Dermis blood vessel endothelial cell (primary cell): ENCODE measurements at places on chromosomes 7 and 10. TPM values are rescaled to one million over a fixed set of nuclear protein-coding genes. Genes with fewer than 3 reads are reported as not detected.

- peak; percentile 20 for DNase-seq
Observed at GRCh38 chr10:31961277-31962074, 32.8 kb upstream of the ARHGAP12 start.

TFR2 gene
- total RNA-seq: 0.68 and 0.70 TPM in 2 replicates

GRCh38 chr7:13336227-13336626 is 648.8 kb downstream of the ARL4A start:
- DNase-seq: no peak

DNA sequence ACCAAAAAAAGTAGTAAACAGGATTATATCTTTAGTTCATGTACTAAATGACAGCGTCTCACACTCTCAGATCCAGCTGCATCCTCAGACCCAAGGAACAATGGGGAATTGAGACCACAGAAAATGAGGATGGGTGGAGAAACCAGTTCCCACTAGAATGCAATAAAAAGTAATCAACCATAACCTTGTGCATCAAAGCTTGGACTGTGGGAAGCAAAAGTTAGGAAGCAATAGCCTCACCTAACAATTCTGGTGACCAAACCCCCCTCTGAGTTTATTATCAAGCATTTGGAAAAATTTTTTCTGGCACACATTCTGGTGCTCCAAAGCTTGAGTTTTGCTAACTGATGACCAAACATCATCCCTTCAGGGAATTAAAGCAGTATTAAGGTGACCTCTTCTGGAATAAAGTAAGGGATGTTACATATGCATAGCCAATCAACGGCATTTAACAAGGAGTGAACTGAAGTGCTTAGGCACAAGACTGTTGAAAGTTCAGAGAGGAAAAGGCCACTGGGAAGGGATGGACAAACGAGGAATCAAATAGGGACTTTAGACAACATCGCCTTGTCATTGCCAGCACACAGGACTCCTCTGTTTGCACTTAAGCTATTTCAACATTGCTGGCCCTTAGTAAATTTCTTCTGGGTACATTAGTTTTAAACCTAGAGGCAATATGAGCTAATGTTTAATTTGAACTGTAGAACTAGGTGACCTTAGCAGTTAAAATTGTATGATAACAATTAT is 1.2 kb upstream of the MAT1A start:
- DNase-seq: no peak

DNA sequence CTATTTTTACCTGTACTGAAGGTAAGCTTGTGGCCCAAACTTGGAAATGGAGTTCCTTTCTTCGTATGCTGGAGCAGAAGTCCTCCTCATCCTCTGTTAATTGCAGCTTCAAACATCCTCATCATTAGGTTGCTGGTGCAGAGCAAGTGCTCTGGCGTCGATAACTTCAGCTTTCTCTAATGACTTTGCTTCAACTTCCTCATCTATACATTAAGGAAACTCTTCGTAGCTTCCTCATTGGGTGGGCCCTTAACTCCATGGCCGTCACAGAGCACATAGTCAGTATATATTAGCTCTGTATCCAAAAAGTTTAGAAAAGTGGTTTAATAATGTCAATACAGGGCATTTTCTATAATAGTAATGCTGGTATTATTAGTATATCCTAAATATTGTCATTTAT is 447.7 kb downstream of the SUGCT start:
- DNase-seq: no peak

GRCh38 chr10:29322918-29323317 is 34.0 kb downstream of the LYZL1 start:
- no peak for DNase-seq

DNA sequence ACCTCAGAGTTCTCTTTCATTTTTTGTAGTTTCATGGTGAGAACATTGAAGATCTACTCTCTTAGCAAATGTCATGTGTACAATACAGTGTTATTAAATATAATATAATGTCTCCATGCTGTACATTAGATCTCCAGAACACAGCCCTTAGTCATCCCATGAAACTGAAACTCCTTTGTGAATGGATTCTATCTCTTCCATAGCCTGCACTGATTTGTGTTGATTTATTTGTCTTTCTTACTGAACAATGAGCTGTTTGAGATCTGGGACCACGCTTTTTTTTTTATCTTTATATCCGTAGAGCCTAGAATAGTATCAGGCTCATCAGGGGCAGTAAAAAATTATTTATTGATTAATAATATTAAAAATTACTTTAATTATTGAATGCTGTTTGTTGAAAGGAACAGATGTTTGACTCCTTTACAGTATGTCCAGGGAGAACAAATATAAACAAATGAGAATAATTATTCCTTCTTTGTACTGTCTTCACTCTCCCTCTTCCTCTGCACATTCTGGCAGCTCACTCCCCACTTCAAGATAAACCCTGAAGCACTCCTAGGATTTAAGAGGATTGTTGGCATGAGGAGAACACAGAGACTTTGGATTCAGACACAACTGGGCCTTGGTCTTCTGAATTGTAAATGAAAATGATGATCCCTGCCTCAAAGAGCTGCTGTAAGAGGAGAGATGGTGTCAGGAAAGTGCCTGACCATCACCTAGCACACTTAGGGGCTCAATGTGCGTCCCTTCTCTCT is 81.6 kb upstream of the MSRB2 start:
- no peak for DNase-seq

DNA sequence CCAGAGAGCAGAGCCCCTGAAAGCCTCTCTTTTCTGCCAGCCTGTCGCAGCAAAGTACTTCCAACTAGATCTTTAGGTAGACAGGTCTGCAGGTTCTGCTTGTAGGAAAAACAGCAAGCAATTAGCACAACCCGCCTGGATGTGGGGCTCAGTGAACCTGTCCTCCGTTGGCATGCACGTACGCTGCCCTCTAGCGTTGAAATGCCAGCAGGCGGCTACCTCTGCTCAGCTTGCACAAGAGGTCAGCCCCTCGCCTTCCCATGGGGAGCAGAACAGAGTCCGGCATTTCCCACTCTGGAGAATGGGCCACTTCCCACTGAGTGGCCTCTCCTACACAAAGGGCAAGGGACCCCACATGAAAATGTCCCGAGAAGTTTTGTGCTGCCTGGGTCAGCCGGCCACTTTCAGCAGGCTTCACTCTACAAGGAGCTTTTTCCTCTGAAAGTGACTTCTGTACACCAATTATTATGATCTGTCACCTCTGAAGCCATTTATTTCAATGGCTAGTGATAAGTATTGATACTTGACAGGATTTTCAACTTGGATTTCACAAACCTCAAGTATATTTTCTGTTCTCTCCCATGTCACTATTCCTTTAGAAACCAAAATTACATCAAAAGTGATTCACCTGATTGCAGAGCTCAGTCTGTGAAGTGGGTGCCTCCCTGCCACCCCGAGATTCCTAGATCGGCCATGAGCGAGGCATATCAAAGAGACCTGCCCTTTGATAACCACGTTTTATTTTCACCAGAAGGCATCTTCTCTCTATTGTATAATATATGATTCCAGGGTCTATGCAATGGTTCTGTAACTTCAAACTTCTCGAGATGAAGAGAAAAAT is 56.7 kb downstream of the JCAD start:
- peak; percentile 93 for DNase-seq

DNA sequence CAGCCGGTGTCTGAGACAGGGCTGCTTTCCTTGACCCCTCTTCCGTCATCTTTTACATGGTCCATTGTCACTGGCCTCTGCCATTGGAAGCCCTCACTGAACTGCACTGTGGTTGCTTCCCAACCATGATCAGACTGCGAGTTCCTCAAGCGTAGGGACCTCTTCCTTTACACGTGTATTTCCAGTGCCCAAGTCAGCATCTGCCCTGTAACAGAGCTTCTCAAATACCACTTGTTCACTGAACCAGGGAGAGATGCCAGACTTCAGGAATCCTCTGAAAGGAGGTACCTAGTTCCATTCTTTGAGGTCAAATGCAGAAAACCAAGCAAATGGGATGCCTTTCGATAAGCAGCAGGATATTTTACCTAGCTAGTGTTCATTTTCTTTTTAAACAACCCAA is 145.1 kb downstream of the NRP1 start:
- no peak for DNase-seq

CCAR1 gene
- total RNA-seq: 37.9 and 50.6 TPM in 2 replicates

AGR3 gene
- 0.19 TPM in 1 of 2 replicates, not detected in the other for total RNA-seq

DNA sequence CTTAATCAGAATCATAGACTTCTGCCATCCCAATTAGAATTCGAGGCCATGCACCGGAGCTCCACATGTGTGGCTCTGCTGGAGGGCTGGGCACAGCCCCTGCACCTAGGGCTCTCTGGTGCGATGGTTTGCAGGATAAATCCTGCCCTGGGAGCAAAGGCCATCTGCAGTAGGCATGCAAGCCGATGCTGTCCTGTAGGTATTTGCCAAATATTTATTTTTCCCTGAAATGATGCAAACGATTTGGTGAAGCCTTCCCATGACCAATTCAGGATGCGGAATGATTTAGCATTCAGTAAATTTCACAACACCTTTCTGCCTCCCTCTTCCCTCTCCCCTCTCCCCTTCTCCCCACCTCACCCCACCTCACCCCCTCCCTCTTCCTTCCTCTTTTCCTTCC is 170.6 kb downstream of the EBF3 start:
- no peak for DNase-seq

GRCh38 chr10:22934726-22935125 is 6.9 kb downstream of the ARMC3 start:
- no peak for DNase-seq

DNA sequence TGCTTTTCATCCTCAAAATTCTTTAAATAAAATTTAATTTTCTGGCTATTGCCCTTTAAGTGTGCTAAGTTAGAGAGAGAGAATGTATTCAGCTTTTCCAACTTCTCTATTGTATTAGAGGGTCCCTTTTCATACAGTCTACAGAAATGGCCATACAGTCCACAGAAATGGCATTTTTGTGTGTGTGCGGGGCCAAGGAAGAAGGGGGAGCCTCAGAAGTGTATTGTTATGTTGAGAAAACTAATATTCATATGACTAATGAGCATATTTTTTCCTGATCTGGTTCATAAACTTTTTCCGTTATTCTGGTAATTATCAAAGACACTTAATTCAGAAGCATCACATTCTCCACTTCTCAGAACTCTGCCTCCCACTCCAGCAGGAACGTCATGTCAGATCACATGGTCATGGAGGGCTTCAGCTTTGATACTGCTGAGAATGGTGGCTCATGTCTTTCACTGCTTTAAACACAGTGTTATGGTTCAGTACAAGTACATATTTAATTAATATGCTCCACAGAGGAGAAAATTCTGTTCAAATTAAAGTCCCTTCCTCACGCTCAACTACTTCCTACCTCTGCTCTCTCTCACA is 37.1 kb downstream of the ELMO1 start:
- no peak for DNase-seq

DNA sequence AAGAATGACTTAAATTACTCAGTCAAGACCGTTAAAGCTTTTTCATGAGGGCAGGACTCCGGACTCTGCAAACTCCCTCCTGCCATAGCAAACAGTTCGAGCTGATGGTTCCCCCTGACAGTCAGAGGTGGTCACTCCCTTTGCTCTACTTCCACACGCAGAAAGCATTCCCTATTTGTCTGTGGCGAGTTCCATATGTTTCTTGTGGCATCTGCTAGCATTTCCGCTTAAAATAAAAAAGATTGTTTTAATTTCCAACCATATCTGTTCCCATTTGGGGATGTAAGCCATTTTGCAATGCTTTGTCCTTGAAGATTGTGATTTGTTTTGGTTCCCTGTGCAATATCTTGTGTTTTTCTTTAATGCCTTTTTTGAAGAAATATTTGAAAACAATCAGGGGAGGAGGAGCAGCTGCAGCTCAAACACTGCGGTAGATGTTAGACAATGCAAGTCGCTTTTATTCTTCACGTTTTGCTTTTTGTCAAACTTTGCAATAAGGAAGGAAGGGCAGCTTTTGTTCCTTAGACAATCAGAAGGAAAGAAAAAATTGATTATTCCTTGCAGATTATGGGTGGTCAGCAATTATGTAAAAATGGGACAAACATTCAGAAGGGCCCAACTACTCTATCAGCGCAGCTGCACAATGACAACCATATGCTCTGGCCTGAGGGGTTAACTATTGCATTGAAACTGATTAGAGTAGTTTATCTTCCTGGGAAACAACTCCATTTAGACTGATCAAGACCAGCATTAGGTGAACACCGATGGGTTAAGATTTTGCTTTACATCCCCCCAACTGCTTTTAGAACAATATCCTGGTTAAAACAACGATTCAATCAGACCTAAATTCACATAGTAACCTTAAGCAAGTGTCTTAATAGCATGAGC is 425.8 kb upstream of the NRP1 start:
- no peak for DNase-seq

DNA sequence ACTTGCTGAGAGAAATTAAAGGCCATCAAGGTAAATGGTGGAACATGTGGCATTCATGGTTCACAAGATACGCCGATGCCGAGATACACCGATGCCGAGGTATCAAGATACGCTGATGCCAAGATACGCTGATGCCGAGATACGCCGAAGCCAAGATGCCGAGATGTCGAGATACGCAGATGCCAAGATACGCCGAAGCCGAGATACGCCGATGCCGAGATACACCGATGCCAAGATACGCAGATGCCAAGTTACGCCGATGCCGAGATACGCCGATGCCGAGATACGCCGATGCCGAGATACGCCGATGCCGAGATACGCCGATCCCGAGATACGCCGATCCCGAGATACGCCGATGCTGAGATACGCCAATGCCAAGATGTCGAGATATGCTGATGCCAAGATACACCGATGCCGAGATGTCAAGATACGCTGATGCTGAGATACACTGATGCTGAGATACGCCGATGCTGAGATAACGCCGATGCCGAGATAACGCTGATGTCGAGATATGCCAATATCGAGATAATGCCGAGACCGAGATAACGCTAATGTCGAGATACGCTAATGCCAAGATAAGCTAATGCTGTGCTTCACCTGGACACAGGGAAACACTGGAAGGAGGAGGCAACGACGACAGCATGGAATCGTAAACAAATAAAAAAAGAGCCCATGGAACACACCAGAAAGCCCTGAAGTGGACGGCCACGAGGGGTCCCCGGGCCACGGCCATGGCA is 172.6 kb downstream of the MAD1L1 start:
- no peak for DNase-seq

DNA sequence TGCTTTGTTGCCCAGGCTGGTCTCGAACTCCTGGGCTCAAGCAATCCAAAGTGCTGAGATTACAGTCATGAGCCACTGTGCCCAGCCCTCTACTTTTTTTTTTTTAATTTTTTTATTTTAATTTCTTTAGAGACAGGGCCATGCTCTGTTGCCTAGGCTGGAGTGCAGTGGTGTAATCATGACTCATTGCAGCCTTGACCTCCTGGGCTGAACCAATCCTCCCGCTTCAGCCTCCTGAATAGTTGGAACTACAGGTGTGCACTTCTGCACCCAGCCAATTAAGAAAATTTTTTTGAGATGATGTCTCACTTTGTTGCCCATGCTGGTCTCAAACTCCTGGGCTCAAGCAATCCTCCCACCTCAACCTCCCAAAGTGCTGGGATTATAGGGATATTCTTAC is 528.6 kb downstream of the GATA3 start:
- no peak for DNase-seq

ANKRD61 gene
- 0.14 TPM in 1 of 2 replicates, not detected in the other for total RNA-seq
